BJ (cell line): ENCODE measurements at places on chromosomes 1 and 21. TPM values are rescaled to one million over a fixed set of nuclear protein-coding genes. Genes with fewer than 3 reads are reported as not detected.

Gene ELOVL1
- polyA plus RNA-seq, result 263 and 287 TPM in 2 replicates

Gene SPRR2F
- polyA plus RNA-seq, result not detected in 2 replicates

Gene TMPRSS3
- not detected in 2 replicates for polyA plus RNA-seq

Gene LCE3E
- polyA plus RNA-seq, result not detected in 2 replicates

Gene SH2D5
- polyA plus RNA-seq, result 1.6 and 3.5 TPM in 2 replicates

Gene MSH4
- polyA plus RNA-seq, result 0.04 and 0.05 TPM in 2 replicates

DNA sequence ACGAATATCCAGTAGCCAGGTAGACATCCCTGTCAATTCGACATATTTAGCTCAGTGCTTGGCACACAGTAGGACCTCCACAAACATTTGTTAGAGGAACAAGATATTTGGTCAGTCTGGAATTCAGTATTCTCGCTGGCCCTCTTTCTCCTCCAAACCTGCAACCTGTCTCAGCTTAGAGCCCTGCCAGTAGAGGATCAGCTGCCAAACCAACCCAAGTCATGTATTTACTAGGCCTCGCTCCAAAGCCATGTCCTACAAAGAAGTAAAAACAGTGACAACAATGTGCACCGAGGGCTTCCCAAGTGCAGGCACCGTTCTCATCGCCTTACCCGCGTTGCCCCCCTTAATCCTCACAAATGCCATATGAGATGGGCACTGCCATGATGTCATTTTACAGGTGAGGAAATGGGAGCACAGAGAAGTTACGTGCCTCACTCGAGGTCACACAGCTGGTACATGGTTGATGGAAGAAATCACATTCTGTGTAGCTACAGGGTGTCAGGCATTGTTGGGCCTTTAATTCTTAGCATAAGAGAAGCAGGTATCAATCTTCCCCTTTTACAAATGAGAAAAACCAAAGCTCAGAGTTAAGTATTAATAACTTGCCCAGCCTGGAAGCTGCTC lies 26.0 kb upstream of the CDCA8 start:
- DNase-seq, result no peak

GRCh38 chr1:211339631-211340041 lies 13.0 kb downstream of the TRAF5 start:
- no peak for DNase-seq

DNA sequence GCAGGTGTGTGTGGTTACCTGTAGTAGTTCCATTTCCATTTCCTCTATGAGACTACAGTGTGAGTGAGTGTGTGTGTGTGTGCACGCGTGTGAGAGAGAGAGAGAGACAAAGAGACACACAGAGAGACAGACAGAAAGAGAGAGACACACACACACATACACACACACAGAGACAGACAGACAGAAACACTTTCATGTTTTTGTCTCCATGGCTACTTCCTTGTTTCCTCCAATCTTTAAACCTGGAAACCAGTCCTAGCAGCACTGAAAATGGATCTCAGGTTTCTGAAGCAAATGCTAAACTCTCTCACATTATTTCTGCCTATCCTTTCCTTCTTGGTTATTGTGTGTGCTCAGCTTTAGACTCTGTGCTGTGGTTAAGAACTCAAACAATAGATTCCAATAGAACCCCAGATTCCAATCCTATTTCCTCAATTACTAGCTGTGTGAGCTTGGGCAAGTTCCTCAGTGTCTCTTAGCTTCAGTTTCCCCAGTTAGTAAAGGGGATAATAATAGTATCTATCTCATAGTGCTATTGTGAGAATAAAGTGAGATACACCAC lies 22.4 kb upstream of the ABCD3 start:
- no peak for DNase-seq

GRCh38 chr1:205491794-205492193 lies 12.7 kb upstream of the CDK18 start:
- no peak for DNase-seq

DNA sequence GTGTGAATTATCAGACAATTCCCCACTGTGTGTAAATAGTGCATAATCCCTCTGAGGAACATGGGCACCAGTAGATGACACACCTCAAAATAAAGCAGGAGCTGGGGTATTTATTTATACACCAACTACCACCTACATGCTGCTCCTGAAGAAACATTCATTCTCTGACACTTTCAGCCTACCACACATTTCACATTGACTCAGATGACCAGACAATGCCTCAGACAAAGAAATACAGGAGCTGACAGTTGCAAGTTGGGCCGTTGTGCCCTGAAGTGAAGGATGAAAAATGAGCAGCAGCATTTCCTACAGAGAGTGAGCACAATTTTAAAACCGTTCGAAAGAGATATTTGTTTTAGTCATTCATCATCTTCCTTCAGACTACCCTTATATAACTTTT lies 63.2 kb downstream of the RGS2 start:
- DNase-seq, result no peak

DNA sequence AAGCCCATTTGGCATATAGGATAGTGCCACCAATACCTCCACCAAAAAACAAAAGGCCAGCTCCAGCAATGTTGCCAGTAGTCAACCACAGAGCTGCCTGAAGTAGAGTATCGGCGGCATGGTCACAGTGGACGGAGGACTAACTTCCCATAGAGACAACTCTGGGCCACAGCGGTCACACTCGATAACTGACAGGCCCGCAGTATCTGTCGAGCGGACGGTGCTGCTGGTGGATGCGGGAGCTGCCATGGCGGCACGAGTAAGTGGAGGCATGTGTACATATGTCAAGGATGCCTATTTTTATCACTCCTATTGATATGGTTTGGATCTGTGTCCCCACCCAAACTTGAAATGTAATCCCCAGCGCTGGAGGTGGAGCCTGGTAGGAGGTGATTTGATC lies 4.1 kb downstream of the KRTAP12-1 start:
- no peak for DNase-seq

DNA sequence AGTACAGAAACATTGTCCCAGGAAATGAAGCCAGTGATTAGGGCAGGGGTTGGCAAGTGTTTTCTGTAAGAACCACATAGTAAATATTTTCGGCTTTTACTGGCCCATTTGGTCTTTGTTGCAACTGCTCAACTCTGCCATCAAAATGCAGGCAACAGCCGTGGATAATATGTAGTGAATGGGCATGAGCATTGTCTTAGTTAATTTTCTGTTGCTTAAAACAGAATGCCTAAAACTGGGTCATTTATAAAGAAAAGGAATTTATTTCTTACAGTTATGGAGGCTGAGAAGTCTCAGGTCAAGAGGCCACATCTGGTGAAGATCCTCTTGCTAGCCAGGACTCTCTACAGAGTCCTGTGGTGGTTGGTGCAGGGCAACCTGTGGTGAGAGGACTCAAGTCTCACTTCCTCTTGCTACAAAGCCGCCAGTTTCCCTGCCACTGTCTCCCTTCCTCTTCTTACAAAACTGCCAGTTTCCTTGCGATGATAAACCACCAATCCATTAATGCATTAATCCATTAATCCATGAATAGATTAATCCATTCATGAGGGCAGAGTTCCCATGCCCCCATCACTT lies 166.4 kb downstream of the PSMG1 start:
- DNase-seq, result peak; percentile 43

GRCh38 chr1:216310776-216311175 lies 112.5 kb downstream of the USH2A start:
- no peak for DNase-seq

DNA sequence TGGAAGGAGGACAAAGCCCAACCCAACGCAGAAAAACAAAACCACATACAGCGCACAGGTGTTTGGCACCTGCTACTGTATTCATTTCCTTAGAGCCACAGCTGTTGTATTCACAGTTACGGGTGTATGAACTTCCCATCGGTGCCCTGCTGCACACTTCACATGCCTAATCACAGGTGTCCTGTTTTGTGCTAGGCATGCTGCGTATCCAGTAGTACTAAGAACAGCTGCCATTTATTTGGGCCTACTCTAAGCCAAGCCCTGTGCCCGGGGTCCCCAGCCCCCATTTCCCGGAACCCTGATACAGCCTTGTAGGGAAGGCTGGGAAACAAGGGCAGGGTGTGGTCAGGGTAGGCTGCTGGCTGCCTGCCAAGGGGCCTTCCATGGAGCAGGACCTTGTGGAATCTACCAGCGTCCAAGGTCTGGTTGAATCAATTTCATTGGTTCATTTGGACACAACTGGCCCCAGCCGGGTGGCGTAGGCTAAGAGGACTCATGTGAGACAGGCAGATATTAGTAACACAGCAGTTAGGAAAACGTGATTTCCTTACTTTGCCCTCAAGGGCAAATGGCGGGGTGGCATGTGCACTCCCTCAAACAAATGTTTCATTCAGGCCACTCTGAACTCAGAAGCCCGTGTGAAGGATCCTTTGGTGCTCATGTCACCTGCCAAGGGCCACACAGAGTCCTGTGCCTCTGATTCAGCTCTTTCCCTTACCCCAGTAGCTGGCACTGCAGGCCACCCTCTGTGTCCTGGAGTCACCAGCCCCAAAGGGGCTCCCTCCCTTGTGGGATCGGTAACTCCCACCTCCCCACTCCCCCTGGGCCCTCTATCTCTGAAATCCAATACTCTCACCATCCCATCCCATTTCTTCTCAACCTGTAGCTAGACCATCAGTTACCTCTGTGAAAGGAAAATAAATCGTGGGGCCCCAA lies 986 bp upstream of the RNF186 start:
- DNase-seq, result no peak

GRCh38 chr1:72526926-72527325 lies 244.6 kb upstream of the NEGR1 start:
- no peak for DNase-seq

GRCh38 chr1:11072216-11072917 lies 12.5 kb upstream of the SRM start:
- no peak for DNase-seq

GRCh38 chr1:3443807-3444206 lies 10.7 kb upstream of the ARHGEF16 start:
- no peak for DNase-seq

- no peak for DNase-seq
Observed at GRCh38 chr1:207971331-207972219, 60.6 kb upstream of the CD34 start.

DNA sequence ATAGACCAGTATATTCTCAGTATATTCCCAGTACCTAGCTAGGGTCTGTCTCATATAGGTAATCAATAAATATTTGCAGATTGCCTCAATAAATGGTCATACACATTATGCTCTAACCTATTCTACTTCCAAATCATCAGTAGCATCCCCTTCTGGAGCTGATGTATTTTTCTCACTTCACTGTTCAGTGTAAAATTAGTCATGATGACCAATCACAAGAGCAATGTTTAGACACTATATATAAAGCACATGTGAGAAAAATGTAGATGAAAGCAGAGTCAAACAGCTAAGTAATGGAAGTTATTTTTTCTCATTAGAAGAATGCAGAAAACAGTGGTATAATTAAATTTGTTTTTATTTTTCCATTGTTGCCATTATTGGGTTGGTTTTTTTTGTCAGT lies 34.7 kb downstream of the EPRS1 start:
- no peak for DNase-seq

GRCh38 chr1:209823143-209824041 lies 4.4 kb upstream of the UTP25 start:
- DNase-seq, result no peak

- DNase-seq, result no peak
Observed at GRCh38 chr1:4027008-4027407, 126.9 kb upstream of the C1orf174 start.

GRCh38 chr1:17725084-17725719 lies 29.9 kb upstream of the ACTL8 start:
- no peak for DNase-seq

DNA sequence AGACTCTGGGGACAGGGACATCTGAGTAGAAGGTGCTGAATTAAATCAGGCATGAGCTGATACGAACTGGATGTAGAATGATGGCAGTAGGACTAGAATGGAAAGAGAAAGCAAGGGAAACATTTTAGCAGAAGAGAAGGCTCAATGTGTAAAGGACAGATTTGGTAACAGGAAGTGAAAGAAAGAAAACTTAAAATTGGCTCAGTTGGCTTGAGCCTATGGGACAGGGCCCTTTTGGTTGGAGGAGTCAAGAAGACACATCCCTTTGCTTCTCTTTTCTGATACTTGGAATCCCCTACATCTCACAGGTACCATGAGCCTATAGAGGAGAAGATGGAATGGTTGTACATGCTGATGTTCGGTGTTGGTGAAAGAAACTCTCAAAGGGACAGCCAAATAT lies 300.6 kb upstream of the PLXNA2 start:
- no peak for DNase-seq

DNA sequence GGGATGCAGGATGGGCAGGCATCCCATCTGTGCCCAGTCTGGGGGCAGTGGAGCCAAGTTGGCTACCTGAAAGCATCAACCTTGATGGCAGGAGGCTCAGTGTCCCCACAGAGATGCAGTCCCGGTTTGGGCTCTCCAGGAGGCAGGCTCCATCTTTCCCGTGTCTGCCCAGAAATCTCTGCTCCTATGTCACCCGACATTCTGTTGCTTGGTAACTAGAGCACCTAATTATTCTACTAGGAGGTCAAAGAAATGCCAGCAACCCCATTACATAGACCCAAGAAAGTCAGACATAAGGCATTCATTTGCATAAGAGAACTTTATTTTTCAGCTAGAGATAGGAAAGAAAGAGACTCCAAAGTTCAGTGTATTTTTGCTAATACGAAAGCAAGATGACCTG lies 100.3 kb upstream of the BACE2 start:
- no peak for DNase-seq

GRCh38 chr1:245276445-245276844 lies 121.7 kb downstream of the KIF26B start:
- DNase-seq, result no peak

DNA sequence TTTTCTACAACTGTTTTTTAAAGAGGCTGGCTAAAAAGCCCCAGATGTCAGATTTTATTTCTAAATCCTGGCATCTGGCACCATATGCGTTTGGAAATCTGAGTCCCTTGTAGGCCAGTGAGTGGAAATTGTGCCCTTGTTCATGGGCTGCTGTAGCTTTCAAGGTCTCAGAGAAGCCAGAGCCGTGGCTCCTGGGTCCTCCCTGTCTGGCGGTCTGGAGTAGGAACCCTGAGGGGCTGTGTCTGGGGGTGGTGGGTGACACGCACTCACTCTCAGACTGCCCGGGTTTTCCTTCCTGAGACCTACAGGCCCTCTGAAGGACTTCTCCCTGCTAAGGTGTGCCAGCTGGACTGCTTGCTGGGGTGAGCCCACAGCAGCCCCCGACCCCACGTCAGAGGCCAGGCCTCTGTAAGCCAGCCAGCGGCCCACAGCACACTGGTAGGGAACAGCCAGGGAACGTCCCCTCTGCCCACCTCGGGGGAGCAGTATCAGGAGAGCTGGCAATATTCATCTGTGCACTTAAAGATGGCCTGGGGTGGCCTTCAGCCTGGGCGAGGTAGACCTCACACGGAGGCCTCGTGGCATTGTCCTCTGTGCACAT lies 151.5 kb downstream of the PEX14 start:
- DNase-seq, result no peak

GRCh38 chr1:60622486-60622885 lies 459.9 kb upstream of the NFIA start:
- no peak for DNase-seq

DNA sequence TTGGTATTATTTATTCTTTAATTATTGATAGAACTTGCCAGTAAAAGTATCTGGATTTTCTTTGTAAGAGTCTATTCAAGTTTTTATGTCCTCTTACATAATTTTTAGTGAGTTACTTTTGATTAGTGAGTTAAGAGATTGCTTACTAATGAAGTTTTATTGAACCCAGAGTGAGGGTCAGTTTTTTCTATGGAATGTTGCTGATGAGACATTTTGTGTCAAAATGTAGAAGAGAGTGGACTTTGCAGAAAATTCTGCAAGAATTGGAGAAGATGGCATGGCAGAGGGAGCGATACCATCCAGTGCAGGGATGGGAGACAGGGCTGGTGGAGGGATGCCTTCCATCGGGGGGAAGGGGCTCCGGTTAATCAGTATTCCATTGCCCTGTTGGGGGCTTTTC lies 11.0 kb downstream of the MTARC2 start:
- DNase-seq, result no peak

GRCh38 chr1:155531624-155532023 lies 31.0 kb downstream of the ASH1L start:
- no peak for DNase-seq
